ENCODE measurements at places on chromosomes 4 and X. TPM values are rescaled to one million over a fixed set of nuclear protein-coding genes. Genes with fewer than 3 reads are reported as not detected.
A peak's percentile ranks its signal among the peaks of the same experiment; 100 is the strongest.

DNA sequence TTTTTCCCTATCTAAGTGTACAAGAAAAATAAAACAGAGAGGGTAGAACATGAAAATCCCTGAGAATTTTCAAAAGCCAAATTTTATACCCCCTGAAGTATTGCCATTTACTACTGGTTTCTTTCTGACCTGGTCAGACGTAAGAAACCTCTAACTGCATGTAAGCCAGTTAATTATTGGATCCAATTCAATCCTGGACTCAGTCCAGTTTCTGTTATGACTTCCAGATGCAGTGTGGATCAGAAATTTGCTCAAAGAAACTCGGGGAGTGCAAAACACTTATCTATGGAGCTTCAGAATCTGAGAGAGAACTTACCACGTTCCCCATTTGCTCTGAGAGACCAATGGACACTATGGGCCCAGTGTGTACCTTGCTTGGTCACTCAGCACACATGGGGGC, 383.5 kb downstream of the KLHL4 start:
- DNase-seq = no peak

GRCh38 chrX:134633832-134634231, 24.4 kb downstream of the PLAC1 start:
- no peak for DNase-seq

DNA sequence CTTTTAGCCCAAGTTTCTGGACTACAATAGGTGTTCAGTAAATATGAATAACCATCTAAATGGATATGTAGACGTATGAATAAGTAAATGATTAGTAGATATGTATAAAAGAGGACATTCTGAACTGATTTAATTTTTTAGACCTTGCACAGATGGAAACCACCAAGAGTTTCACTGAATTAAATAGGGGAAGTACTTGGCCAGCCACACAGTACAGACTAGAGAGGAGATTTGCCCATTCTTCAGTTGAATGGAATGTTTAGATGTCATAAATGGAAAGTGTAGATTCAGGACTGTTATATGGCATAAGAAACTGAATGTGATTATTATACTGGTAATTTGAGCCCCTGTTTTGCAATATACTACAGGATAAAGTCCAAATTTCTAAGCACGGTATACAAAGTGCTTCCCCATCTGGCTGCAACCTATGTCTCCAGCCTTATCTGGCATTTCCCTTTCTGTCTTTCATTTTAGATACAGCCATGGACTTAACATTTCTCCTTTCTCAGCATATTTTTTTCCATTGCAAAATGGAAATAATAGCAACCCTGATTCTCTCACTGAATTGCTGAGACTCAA, 137.8 kb upstream of the HS3ST1 start:
- DNase-seq = no peak

The TNMD gene
- polyA plus RNA-seq = not detected

The TMPRSS11B gene
- polyA plus RNA-seq = not detected

DNA sequence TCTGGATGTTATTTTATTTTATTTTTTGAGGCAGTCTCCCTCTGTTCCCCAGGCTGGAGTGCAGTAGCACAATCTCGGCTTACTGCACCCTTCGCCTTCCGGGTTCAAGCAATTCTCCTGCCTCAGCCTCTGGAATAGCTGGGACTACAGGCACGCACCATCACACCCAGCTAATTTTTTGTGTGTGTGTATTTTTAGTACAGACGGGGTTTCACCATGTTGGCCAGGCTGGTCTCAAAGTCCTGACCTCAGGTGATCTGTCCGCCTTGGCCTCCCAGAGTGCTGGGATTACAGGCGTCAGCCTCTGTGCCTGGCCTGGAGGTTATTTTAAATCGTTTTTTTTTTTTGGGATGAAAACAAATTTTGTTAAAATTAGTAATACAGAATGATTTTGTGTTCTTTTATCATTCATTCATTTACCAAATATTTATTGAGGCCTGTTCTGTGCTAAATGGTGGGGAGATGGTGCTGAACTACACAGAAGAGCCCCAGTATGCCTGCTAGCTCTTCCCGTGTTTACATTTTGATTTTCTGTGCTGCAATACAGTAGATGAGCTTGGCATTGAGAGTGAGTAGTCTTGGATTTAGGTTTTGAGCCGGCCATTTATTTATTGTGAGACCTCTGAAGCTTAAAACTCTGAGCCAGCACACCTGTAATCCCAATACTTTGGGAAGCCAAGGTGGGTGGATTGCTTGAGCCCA, 22.7 kb downstream of the ADD1 start:
- no peak for DNase-seq

- DNase-seq = no peak
Measured at GRCh38 chr4:84678976-84679744, 96.2 kb downstream of the CDS1 start.

- no peak for DNase-seq
Measured at GRCh38 chr4:75142382-75142781, 209.5 kb downstream of the PARM1 start.

The GSX2 gene
- polyA plus RNA-seq = not detected

GRCh38 chr4:113838460-113838859, 76.9 kb upstream of the CAMK2D start:
- no peak for DNase-seq

The GPR34 gene
- polyA plus RNA-seq = 0.99 TPM

- DNase-seq = no peak
Measured at GRCh38 chr4:22720091-22720490, 27.4 kb downstream of the GBA3 start.

The PLRG1 gene
- 38.6 TPM for polyA plus RNA-seq

The VEGFD gene
- polyA plus RNA-seq = 0.84 TPM

GRCh38 chrX:12898073-12898472, 8.3 kb upstream of the TLR8 start:
- DNase-seq = no peak

- no peak for DNase-seq
Measured at GRCh38 chr4:10204401-10205058, 87.9 kb upstream of the WDR1 start.

The TMPRSS11D gene
- polyA plus RNA-seq = not detected

The ARHGEF38 gene
- 6.8 TPM for polyA plus RNA-seq

DNA sequence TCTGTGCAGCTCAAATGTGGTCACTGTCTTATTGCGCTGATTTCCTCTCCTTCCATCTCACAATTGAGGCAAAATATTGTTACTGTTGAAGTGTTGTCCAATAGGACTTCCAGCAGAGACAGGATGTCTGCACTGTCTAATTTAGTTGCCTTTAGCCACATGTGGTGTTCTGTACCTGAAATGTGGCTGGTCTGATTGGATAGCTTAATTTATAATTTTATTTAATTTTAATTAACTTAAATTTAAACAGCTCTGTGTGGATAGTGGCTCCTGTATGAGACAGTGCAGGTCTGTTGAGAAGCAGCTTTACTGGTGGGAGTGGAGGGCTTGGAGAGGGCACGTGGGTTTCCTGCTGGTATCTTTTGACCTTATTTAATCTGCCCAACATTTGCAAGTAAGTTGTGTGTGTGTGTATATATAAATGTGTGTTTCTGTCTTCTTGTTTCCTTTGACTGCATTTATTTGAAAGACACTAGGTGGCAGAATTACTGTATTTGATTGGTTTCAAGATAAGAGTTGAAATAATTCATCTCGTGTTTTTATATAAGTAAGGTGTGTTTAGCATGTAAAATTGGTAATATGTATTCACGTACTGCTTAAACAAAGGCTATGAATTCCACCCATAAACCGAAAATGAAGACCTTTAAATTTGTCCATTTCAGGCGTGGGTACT, 55.3 kb upstream of the MSANTD1 start:
- DNase-seq = no peak

- DNase-seq = no peak
Measured at GRCh38 chr4:5511791-5512190, 196.6 kb downstream of the EVC2 start.

DNA sequence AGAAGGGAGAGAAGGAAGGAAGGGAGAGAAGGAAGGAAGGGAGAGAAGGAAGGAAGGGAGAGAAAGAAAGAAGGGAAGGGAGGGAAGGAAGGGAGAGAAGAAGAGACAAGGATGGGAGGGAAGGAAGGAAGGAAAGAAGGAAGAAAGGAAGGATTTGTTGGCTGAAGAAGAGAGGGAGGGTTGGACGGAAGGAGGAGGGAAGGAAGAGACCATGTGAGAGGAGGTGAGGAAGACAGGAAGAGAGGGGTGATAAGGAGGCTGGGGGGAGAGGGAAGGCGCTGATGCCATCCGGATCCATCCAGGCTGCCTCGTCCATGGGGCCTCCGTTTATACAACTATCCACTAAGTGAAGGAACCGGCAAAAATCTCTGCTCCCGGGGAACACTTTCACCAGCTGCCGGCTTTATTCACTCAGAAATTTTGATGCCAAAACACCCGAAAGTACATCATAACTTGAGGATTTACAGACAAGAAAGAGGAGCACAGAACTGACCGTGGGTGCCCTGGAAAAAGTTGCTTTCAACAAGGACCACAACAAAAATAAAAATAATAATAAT, 14.9 kb downstream of the DHRSX start:
- no peak for DNase-seq

GRCh38 chr4:31539284-31540069, 819.3 kb downstream of the PCDH7 start:
- no peak for DNase-seq

DNA sequence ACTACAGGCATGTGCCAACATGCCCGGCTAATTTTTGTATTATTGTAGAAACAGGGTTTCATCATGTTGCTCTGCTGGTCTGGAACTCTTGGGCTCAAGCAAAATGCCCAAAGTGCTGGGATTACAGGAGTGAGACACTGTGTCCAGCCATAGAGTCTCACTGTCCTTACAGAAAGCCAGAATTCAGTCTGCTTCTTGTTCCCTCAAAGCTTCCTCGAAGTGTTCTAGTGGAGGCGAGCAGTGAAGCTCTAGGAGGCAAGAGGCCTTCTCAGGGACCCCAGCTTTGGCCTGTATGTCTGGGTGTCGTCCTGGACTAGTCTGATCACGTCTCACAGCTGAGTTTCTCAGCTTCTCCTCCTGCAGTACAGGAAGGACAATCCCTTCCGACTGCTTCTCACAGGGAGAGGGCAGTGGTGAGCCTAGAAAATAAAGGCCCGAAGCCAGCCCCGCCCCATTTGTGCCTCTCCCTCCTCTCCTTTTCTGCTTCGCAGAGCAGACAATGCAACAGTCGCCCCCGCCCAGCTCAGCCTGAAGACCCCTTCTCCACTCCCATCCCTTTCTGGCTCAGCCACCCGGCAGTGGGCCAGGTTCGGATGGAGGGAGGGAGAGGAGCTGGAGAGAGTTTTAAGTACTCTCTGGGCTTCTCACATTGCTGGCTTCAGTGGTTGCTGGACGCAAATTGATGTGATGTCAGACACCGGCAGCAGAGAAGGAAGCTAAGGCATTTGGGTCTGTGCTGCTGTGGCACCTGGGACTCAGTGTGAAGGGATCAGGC, 11.1 kb upstream of the FAM3A start:
- peak; percentile 75 for DNase-seq

DNA sequence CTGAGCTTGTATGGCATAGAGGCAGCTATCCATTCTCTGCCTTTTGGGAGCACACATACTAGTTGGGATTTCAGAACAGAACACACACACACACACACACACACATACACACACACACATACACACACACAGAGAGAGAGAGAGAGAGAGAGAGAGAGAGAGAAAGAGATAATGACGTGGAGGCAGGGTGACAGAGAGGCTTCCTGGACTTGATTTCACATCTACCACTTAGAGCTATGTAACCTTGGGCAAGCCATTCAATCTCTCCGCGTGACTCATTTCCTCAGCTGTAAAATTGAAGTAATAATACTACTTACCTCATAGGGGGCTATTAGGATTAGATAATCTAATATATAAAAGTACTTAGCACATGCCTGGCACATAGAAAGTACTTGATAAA, 12.3 kb upstream of the GRIA3 start:
- DNase-seq = no peak

GRCh38 chr4:100504086-100504874, 13.5 kb downstream of the EMCN start:
- no peak for DNase-seq

DNA sequence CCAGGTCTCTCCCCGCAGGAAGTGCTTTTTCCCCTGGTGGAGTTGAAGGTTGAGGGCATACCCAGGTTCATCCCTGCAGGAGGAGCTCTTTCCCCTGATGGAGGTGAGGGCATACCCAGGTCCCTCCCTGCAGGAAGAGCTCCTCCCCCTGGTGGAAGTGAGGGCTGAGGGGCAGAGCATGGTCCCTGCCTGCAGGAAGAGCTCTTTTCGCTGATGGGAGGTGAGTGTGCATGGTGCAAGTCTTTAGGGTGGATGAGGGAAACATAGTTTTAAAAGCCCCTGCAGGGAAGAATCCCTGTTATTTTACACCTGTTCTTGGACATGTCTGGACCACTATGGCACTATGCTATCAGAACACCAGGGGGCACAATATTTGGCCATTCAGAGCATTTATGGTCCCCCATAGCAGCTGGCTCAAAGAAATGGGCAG, 43.7 kb upstream of the PUDP start:
- DNase-seq = no peak

The SEPSECS gene
- 5.8 TPM for polyA plus RNA-seq

DNA sequence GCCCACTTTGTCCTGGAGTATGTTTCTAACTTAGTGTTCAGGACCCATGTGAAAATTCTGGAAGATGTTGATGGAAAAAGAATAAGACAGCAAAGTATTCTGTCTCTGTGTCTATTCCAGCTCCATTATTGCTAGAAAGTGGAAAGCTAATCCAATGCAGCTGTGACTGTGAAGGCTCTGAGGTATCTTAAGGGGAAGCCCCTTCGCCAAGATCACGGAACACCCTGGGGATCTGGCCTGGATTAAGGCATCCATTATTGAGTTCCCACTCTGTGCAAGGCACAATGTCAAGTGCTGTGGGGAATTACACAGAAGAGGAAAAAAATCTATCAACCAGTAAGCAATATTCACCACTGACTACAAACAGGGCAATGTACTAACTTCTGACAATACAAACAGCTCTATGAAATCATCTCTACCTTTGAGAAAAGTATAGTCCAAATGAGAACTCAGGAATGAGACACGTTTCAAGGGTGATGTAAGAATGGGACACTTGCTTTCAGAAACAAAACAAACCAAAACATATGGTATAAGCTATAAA, 222.1 kb downstream of the LDB2 start:
- DNase-seq = no peak

DNA sequence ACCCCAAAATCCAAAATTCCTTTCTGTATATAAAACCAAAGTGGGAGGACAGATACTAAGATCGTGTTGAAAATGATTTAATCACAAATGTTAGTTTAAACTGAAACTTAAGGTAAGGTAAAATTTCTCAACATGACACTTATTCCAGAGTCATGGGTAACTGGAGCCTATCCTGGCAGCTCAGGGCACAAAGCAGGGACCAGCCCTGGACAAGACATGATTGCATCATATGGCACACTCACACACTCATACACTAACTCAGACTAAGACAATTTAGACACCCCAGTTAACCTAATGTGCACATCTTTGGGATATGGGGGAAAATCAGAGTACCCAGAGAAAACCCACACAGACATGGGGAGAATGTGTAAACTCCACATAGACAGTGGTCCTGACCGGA, 244.1 kb upstream of the TEX13A start:
- no peak for DNase-seq

The HGFAC gene
- 2.2 TPM for polyA plus RNA-seq

- DNase-seq = no peak
Measured at GRCh38 chr4:137609718-137610430, 77.6 kb upstream of the PCDH18 start.

GRCh38 chrX:25049357-25049756, 33.6 kb upstream of the ARX start:
- no peak for DNase-seq

- no peak for DNase-seq
Measured at GRCh38 chr4:153510252-153511001, 44.3 kb downstream of the TMEM131L start.

All from pancreas (tissue), 10 donors.